ENCODE measurements at places on chromosomes 1 and 21. TPM values are rescaled to one million over a fixed set of nuclear protein-coding genes. Genes with fewer than 3 reads are reported as not detected.

DNA sequence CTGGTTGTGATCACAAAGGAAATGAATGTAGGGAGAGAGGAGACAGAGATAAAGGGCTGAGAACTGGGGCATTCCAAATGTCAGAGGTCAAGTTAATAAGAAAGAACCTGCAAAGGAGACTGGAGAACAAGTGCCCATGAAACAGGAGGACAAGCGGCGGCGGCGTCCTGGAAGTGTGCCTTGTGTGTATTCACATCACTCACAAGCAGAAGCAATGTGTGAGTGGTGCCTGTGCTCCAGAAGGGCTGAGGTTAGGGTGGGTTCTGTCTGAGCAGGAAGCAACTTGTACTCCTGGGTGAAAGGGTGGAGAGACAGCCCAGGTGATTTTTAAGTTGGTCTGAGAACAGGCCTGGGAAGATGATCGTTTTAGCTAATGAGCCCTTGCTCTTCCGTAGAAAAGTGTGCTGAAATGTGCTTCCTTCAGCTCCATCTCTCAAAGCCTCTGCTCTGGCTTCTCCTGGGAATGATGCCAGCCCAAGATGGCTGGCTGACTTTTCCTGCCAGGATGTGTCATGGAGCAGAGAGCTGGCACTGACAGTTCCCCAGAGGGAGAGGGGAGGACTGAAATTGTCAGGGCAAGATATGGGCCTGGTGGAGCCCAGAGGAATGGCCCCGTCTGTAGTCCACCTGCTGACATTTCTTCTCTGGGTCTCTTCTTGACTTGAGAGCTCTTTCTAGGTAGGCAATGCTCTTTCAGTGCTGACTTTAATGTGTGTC, 25.1 kb upstream of the PLEKHA6 start:
- DNase-seq, result no peak

DNA sequence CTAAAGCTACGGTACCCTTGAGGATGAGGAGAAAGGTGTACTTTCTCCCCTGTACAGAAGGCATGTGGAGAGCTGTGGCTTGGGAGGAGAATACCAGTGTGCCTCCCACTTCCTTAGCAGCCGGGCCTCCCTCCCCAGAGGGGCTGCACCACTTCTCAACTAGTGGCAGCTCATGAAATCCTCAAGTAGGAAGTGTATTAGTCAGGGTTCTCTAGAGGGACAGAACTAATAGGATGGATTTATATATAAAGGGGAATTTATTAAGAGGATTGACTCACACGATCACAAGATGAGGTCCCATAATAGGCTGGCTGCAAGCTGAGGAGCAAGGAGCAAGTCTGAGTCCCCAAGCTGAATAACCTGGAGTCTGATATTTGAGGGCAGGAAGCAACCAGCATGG, 53.1 kb upstream of the PPP2R5A start:
- DNase-seq, result no peak

DNA sequence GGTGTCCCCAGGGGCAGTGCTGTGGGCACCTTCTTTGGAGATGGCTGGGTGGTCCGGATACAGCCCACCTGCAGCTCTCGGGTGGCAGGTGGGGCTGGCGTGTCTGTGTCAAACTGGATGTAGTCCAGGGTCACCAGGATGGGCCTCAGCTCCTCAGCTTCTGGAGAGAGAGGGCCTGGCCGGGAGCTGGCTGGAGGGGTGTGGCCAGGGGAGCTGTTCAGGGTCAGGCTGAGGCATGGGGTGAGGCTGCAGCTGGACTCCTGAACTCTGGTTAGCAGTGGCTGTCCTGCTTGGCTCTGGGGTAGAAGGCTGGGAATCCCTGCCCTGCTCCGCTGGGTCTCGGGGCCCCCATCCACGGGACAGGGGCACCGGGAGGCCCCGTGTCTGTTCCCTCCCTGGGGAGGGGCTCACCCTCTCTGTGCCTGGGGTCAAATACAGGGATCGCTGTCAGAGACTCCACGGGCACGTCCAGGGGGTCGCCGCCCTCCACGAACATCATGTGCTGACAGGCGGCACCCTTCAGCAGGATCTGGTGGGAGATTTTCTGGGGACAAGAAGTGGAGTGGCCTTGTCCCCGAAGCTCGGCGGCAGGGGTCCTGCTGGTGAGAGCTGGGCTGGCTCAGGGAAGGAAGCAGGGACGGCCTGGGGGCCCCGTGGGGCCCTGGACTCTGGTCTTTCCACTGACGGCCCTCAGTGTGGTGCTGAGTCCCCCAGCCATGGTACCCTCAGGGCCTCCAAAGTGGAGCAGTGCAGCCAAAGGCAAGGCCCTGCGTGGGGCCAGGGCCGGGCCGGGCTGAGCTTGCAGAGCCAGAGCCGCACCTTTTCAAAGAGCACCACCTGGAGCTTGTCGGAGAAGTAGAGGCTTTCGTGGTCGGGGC, 4.1 kb upstream of the TMEM52 start:
- peak; percentile 78 for DNase-seq

DNA sequence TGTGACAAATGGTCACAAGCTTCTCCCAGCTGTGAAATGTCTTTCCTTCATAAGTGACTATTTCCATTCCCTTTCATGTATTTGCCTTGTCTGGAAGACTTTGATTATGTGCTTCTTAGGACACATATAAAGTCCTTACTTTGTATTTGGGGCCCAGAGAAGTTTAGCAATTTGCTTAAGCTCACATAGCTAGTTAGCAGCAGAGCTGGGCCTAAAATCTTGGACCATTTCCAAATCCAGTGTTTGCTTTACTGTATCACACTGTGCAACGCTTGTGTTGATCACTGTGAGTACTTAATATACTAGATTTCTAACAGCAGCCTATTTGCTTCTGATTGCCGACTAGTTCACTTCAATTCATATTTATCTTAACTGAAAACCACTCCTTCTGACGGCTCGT, 2.2 kb upstream of the KCNA3 start:
- no peak for DNase-seq

DNA sequence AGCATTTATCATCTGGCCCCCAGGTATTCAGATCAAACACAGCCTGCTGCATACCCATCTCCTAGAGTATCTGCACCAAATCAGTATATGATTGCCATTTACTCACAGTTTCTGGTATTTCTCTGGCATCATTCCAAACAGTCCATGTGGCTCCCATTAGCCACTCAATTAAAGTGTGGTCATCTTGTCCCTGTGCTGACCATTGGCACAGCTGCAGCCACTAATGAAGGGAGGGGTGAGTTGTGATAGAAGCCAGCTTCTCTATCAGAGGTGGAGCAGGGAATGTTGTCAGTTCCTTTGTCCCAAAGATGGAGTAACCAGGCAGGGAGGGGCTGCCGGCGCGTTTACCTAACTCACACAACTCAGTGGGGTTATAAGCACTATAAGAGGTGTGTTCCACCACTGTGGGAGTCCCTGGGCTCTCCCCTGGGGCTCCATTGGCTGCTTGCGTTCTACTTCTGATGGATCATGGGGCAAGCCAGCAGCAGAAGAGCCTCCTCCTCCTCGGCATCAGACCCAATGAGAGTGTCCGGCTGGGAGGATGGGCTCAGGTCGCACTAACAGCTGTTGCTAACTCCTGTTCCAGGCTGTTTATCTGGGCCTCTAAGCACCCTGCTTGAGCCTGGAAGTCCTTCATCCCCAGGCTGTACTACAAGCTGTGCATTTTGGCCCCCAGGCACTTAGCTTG, 108.6 kb downstream of the GDAP2 start:
- no peak for DNase-seq

DNA sequence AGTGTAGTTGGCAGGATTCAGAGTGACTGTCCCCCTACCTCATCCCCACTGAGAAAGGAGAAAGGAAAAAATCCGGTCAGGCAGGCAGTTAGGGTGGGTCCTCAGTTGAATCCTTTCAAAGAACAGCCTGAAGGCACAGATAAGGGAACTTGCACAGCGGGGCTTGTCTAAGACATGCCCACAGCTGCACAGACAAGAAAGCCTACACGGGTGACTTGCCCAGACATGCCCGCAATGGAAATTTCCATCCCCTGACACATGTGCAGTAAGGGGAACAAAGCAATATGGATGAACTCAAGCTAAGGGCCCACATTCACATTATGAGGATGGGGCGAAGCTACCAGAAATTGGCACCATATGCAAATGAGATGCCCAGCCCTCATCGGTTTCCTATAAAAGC, 82.5 kb downstream of the DESI2 start:
- DNase-seq, result no peak

Gene DENND4B
- 25.4 TPM for total RNA-seq

All from left lobe of liver (tissue), 2 donors.